Psoas muscle (tissue), 8 donors: ENCODE measurements at places on chromosomes 3 and 15.

- no peaks in the 10 kb centered on the region for H3K27me3 ChIP-seq
- peaks cover 8% of the 10 kb centered on the region for H3K4me1 ChIP-seq
- peak; percentile 13 for DNase-seq
Observed at GRCh38 chr3:190586631-190587011, 72.7 kb downstream of the IL1RAP start.

GRCh38 chr3:52423173-52423572 lies 21.7 kb downstream of the SEMA3G start:
- H3K27me3 ChIP-seq, result no peaks in the 10 kb centered on the region
- no peaks in the 10 kb centered on the region for H3K36me3 ChIP-seq
- H3K4me1 ChIP-seq, result no peaks in the 10 kb centered on the region
- no peak overlapping the region for H3K4me3 ChIP-seq

DNA sequence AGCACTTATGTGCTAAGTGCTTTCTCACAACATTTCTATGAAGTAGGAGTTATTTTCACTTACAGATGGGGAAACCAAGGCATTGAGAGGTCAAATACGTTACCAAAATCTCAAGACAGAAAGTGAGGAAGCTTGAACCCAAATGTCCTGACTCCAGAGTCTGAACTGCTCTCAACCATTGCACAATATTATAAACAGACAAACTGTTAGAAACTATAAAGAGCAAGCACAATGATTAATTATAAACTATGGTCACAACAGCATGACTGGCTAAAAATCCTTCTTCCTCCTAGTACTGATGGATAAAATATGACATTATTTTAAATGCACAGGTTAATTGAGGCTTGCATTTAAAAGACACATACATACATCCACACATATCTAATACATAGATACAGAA lies 77.9 kb upstream of the ASB14 start:
- no peak overlapping the region for H3K27ac ChIP-seq
- no peaks in the 10 kb centered on the region for H3K36me3 ChIP-seq
- no peaks in the 10 kb centered on the region for H3K27me3 ChIP-seq
- no peaks in the 10 kb centered on the region for H3K4me1 ChIP-seq
- H3K4me3 ChIP-seq, result no peak overlapping the region
- no peak for DNase-seq

DNA sequence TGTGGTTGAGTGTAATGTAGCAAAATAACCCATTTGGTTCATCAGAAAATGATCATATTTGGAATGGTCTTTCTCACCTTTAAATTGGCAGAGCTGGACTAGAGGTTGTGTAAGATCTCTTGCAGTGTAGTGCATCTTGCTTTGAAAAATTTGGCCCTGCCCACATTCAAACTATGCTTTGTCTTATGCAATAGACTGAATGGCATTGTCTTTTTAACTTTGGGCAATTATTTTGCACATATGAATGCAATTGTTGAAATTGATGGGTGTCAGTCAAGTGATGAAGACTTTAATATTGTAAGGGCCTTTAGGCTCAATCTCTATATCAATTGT lies 381.4 kb downstream of the GRM7 start:
- H3K4me1 ChIP-seq, result no peaks in the 10 kb centered on the region
- H3K36me3 ChIP-seq, result no peaks in the 10 kb centered on the region
- no peak overlapping the region for H3K4me3 ChIP-seq
- DNase-seq, result no peak
- no peak overlapping the region for H3K27ac ChIP-seq

- DNase-seq, result no peak
- no peaks in the 10 kb centered on the region for H3K27me3 ChIP-seq
- no peak overlapping the region for H3K4me3 ChIP-seq
- H3K4me1 ChIP-seq, result no peaks in the 10 kb centered on the region
- no peaks in the 10 kb centered on the region for H3K36me3 ChIP-seq
Observed at GRCh38 chr15:31458596-31459399, 132.2 kb downstream of the KLF13 start.

- DNase-seq, result no peak
- no peaks in the 10 kb centered on the region for H3K4me1 ChIP-seq
- no peak overlapping the region for H3K27ac ChIP-seq
- H3K36me3 ChIP-seq, result no peaks in the 10 kb centered on the region
Observed at GRCh38 chr15:37995461-37996347, 61.3 kb downstream of the TMCO5A start.

DNA sequence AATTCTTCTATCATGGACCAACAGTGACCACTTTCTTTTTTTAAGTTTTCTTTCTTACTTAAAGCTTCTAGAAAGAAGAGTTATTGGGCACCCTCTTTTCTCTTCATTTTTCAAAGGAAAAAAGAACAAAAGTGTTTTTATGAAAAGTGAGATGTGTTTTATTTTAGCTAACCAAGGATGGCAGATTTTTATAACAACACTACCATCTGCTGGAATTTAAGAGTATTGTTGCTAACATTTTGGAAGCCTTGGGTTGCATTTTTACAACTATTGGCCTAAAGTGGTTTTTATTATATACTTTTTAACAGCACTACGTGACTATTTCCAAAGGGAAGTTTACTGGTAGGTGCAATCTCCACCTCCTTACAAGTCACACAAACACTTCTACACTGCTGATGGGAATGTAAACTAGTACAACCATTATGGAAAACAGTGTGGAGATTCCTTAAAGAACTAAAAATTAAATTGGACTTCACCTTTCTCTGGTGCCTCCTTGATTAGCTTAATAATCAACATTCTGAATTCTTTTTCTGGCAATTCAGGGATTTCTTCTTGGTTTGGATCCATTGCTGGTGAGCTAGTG lies 237.7 kb upstream of the AGTR1 start:
- no peak for DNase-seq
- no peak overlapping the region for H3K27ac ChIP-seq
- H3K27me3 ChIP-seq, result no peaks in the 10 kb centered on the region
- no peak overlapping the region for H3K4me3 ChIP-seq
- H3K4me1 ChIP-seq, result no peaks in the 10 kb centered on the region
- no peaks in the 10 kb centered on the region for H3K36me3 ChIP-seq

GRCh38 chr3:30292192-30292893 lies 314.1 kb upstream of the TGFBR2 start:
- H3K36me3 ChIP-seq, result no peaks in the 10 kb centered on the region
- no peaks in the 10 kb centered on the region for H3K27me3 ChIP-seq
- peaks cover 9% of the 10 kb centered on the region for H3K4me1 ChIP-seq
- no peak overlapping the region for H3K4me3 ChIP-seq

GRCh38 chr15:43508991-43509659 lies 8.3 kb upstream of the MAP1A start:
- peak overlapping the region; percentile 88 for H3K27ac ChIP-seq
- DNase-seq, result peak; percentile 42
- no peaks in the 10 kb centered on the region for H3K36me3 ChIP-seq
- no peaks in the 10 kb centered on the region for H3K27me3 ChIP-seq
- peaks cover 20% of the 10 kb centered on the region for H3K4me1 ChIP-seq

GRCh38 chr3:42688487-42689420 lies 3.4 kb downstream of the KLHL40 start:
- H3K4me1 ChIP-seq, result peaks cover 40% of the 10 kb centered on the region
- peak overlapping the region; percentile 71 for H3K4me3 ChIP-seq
- H3K27ac ChIP-seq, result peak overlapping the region; percentile 98
- peak; percentile 57 for DNase-seq

DNA sequence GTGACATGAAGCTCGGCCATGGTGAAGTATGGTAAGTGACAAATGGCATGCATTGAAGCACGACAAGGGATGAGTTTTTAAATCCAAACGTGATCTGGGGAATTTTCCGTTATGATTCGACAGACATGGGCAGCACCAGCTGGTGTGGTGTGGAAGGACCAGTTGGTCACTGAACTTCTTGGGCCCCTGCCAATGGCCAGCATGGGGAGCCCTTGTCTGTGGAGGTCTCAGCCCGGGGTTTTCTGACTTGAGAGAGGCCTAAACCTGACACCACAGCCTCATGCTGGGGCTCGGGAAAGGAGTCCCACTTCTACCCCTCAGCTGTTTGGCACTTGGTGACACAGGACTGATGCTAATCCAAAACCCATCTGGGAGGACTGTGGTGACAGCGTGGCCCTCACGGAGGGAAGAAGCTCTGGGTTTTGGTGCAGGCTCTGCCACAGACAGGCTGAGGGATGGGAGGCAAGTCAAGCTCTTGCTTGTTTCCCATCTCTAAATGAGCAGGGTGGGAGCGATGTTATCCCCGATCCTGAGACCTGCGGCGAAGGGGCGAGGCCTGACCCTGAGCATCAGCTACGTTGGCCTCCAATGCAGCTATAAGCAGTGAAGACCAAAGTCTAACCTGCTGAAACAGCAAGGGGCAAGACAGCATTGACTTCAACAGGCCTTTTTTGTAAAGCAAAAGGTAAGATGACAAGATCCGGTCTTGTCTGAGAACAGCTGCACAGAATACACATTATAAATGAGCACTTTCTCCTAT lies 69.5 kb downstream of the ATP1B3 start:
- no peak overlapping the region for H3K4me3 ChIP-seq
- DNase-seq, result no peak

DNA sequence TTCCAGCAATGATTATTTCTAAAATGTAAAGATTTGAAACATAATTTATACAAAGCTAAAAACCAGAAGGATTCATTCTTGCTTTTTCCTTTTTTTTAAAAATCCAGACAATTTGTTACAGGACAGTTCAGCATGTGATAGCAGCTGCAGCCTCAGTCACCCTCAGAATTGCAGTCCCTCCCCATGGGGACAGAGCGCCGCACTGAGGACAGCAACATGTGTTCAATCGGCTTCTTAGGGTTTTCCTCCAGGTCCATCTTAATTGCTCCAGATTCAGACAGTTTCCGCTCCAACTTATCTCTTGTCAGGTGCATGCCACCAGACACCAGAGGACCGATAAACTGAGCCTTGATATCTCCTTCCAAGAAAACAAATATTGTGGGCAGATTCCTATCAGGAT lies 134.9 kb upstream of the TBC1D5 start:
- no peaks in the 10 kb centered on the region for H3K36me3 ChIP-seq
- H3K27me3 ChIP-seq, result no peaks in the 10 kb centered on the region
- H3K27ac ChIP-seq, result no peak overlapping the region
- DNase-seq, result no peak
- no peak overlapping the region for H3K4me3 ChIP-seq
- no peaks in the 10 kb centered on the region for H3K4me1 ChIP-seq

GRCh38 chr3:78957456-78957855 lies 810.3 kb downstream of the ROBO1 start:
- H3K27me3 ChIP-seq, result no peaks in the 10 kb centered on the region
- peaks cover 4% of the 10 kb centered on the region for H3K4me1 ChIP-seq
- no peak for DNase-seq
- H3K27ac ChIP-seq, result no peak overlapping the region

- no peak overlapping the region for H3K4me3 ChIP-seq
- no peaks in the 10 kb centered on the region for H3K27me3 ChIP-seq
- no peaks in the 10 kb centered on the region for H3K4me1 ChIP-seq
- no peaks in the 10 kb centered on the region for H3K36me3 ChIP-seq
- H3K27ac ChIP-seq, result no peak overlapping the region
Observed at GRCh38 chr3:85180-85579, 111.4 kb upstream of the CHL1 start.

DNA sequence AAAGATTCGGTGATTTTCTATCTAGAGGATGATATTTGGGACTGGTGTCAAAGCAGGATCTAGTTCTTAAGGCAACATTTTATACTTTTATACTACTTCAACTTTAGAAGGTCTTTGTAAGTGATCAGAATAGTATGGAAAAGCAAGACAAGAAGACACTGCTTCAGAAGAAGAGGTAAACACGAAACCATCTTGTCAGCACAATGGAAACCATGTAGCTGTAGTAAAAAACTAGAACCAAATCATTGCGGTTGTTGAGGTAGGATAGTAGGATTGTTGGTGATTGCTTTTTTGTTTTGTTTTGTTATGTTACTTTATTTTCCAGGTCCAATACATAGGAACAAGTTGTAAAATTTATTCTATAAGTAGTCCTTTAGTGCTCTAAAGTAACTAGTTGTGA lies 40.0 kb downstream of the SEMA6D start:
- peak overlapping the region; percentile 75 for H3K27ac ChIP-seq

GRCh38 chr3:147090461-147090860 lies 315.9 kb downstream of the ZIC4 start:
- H3K27ac ChIP-seq, result no peak overlapping the region
- no peaks in the 10 kb centered on the region for H3K27me3 ChIP-seq
- no peaks in the 10 kb centered on the region for H3K36me3 ChIP-seq
- DNase-seq, result no peak

DNA sequence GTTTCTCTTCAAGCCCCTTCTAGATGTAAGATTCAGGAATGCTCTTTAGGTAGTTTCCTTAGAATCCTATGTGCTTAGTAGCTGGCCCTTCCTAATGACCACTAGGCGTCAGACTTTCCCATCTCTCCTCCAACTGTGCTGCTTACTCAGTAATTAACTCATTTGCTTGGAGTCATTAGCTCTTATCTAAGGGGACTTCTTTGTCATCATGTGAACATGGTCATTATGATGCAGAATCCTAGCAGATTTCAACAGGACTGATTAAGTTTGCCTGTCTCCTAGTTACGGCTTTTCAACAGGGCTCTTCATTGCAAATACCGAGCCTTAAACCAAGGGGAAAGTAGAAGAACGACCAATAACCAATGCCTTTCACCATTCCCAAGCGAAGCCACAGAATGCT lies 46.4 kb downstream of the GJD2 start:
- no peaks in the 10 kb centered on the region for H3K27me3 ChIP-seq
- no peaks in the 10 kb centered on the region for H3K36me3 ChIP-seq
- no peaks in the 10 kb centered on the region for H3K4me1 ChIP-seq
- no peak for DNase-seq
- no peak overlapping the region for H3K4me3 ChIP-seq
